ENCODE measurements at places on chromosomes 5 and 9.

DNA sequence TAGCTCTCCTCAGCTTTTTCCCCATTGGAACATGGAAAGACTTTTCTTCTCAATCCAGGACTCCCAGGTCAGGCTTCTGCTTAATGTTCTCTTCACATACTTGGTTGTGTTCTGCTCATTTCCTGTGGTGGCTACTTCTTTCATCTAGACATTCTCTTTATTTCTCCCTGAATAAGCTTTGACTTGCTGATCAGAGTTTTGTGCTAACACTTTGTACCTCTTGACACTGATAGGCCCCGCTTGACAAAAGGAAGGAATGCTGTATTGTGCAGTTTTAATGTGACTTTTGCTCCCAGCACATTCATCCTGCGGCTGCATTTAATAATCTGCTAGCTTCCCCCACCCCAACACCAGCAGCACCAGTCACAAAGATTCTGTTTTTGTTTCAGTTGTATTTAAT is 90.9 kb upstream of the MINAR2 start:
- no peak for DNase-seq

DNA sequence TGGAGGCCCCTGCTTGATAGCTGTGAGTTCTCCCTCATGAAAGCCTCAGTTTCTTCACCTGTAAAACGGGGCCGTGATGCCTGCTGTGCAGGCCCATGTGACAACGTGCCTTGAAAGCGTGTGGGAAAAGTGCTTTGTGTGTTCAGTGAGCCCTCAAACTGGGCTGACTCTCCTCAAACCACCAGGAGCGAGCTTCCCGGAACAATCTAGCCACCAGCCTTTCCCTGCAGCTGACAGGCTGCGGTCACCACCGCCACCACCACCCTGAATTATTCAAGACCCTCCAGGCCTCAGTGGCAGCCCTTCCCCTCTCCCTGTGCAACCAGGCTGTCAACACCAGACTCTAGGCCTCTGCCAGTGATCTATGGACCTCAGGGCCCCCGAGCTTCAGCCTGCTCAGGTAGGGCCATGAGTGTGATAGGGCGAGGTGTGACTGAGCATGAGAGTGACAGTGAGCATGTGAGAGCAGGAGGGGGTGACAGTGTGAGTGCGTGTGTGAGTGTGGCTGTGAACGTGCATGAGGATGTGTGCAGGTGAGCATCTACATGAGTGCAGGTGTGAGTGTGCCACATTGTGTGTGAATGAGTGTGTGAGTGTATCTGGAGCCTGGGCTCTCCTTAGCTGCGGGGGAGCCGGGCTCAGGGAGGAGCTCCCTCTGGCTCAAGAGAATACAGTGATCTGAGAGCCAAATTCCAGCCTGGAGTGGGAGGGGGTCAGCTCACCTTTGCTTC is 53.3 kb upstream of the PSD2 start:
- no peak for DNase-seq

GRCh38 chr5:158758675-158759074 is 341.0 kb downstream of the EBF1 start:
- no peak for DNase-seq

- no peak for DNase-seq
Observed at GRCh38 chr5:2701592-2701991, 49.9 kb downstream of the IRX2 start.

DNA sequence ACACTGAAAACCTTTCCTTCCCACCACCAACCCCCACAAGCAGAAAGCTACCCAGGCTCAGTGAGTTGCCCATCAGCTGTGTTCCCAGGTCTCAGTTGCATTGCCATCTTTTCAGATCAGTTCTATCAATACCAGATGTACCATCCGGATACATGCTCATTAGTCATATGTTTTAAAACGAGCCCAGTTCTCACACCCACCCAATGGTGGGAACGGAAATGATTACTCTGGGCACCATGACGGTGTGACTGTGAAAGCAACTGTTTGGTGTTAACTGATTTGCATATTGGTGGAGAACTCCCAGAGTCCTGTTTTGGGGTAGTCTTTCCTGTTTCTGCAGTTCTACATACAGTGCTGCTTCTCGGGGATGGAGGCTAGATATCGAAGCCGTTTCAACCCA is 212.3 kb downstream of the TRIM36 start:
- DNase-seq = no peak

DNA sequence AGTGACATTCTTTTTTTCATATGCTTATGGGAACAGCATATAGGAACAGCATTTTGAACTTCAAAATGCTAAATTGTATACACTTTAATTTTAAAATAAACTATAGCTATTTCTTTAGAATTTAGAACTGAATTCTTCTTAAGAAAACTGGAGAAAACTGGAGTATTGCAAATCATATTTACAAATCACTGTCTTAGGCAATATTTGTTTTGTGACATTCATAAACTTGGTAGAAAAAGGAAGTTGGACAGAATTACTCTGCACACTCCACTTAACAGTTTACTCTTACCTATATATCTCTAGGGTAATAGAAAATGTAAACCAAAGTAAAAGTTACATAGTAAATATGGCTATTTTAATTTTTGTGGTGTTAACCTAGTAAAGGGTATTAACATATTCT is 3.1 kb downstream of the DMRTA1 start:
- no peak for DNase-seq

DNA sequence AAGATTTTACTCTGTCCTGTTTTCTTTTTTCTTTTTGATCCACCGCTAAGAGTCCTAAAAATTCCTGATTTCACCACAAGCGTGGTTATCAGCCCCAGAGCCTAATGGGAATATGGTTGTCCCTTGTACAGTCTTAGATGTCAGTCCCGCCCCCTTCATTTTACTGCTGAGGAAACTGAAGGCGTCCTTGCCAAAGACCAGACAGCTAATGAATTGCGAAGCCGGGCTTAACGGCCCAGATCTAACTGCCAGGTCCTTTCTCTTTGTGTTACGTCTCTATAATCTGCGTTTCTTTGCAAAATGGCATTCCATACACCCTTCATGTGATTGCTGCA is 497 bp downstream of the NSA2 start:
- DNase-seq = no peak

- no peak for DNase-seq
Observed at GRCh38 chr5:135651156-135651555, 72.4 kb upstream of the CXCL14 start.

GRCh38 chr5:76831110-76831452 is 12.3 kb downstream of the F2RL1 start:
- DNase-seq = no peak

- DNase-seq = no peak
Observed at GRCh38 chr9:120663380-120663779, 50.9 kb downstream of the MEGF9 start.

- peak; percentile 20 for DNase-seq
Observed at GRCh38 chr5:179732918-179733771, 523 bp downstream of the MAML1 start.

DNA sequence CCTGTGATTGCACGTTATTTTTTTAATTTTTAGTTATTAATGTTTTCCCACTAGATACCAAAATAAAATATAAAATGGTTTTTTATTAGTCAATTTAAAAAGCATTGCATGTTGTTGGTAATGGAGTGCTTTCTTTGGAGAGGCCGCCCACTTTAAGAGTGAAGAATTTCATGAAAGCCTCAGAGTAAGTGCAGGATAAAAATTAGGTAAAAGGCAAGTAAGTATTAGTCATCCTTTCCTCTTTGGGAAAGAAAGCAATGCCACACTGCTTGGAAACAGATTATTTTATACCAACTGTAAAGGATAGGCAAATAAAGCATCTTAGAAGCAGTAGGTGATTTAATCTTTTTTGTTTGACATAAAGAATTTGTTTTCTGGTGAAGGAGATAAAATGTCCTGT is 62.9 kb downstream of the HSD17B4 start:
- no peak for DNase-seq

- no peak for DNase-seq
Observed at GRCh38 chr9:131672451-131672850, 67.4 kb downstream of the RAPGEF1 start.

DNA sequence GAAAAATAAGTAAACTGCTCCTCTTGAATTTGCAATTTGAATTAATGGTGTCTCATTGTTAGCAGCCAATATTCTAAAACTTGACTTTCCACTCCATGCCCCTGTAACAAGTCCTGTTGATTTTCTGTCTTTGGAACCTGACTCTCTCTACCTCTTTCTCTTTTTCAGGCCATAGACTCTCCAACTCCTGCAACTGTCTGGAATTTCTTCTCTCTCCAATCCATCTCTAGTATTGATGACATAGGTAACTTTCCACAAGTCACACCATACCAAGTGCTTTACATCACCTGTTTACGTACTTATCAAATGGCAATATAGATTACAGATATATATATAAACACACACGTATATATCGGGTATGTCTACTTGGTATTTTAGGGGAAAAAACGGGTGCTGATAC is 923 bp downstream of the C5orf34 start:
- DNase-seq = no peak

DNA sequence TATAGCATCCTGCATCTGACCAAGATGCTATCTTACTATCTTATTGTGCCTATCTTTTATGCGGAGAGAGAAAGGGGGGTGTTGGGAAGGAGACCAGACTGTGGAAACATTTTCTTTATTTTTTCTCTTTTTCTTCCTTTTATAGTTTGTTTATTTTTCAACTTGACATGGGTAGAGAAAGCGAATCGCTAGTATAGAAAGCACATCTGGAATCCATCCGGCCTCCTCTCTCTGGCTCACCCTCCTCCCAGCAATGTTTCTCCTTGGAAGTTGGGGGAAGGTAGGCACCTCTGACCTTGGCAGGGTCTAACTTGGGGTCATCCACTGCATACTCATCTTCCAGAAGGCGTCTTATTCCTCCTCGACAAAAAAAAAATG is 3.9 kb downstream of the S1PR3 start:
- no peak for DNase-seq

DNA sequence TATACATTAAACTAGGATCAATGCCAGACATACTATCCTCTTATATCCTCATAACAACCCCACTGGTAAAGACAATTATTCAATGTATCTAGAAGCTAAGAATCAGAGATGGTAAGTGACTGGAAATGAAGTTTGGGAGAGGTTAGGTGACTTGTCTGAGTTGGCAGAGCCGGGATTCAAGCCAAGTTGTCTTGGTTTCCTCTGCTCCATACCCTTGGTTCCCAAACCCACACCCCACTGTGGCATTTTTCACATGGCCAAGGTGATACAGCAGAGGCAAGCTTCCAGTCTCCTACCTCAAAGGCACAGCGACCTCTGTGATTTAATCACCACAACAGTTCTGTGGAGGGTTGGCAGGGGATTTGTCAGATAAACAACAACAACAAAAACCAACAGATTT is 34.7 kb upstream of the ADRB2 start:
- DNase-seq = no peak

DNA sequence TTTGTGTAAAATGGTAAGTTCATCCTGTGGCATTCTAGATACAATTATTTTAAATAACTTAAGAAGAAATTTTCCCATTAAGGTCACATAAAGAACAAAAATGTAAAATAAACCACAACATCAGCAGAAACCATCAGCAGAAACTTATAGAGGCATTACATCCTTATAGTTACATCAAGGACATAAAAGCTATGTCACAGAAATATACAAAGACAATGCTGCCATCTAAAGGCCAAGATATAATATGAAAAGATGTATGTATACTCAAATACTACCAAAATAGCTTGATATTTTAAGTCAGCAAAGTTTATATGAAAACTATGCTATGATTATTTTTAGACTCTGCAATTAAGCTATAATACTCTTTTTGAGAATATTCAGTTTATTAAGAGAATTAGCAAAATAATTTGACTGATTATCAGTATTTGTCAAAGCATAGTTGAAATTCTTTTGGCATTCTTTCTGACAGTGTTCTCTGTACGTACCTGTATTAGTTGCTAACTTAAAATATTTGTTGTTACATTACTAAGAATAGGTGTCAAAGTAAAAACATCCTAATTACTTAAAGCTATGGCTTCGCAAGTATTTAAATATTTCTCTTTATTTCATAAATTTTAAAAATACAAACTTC is 36.2 kb downstream of the FBXL17 start:
- no peak for DNase-seq

- peak; percentile 55 for DNase-seq
Observed at GRCh38 chr5:157222506-157223230, 42.0 kb downstream of the ITK start.

DNA sequence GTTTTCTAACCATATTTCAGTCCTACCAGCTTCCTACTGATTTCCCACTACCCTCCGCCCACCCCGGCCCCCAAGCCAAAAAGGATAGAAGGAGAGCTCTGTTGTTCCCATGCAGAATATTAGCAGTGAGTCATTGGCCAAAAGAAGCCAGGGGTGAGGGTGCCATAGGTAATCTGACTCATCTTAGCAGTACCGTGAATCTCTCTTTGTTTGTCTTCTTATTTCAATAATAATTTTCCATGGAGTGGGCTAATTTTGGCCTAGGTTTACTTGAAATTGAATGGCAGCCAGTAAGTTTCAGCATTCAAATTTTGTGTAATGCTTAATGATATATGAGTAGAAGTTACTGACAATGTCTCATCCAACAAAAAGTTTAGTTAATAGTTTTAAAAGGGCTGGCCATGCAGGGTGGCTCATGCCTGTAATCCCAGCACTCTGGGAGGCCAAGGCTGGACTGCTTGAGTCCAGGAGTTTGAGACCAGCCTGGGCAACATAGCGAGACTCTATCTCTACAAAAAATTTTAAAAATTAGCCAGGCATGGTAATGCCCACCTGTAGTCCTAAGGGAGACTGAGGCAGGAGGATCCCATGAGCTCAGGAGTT is 74.2 kb downstream of the C9orf152 start:
- DNase-seq = no peak

- no peak for DNase-seq
Observed at GRCh38 chr9:30970186-30970585, 1414.3 kb upstream of the ACO1 start.

- DNase-seq = peak; percentile 63
Observed at GRCh38 chr9:38088006-38088925, 19.2 kb upstream of the SHB start.

GRCh38 chr5:141863569-141864178 is 14.5 kb downstream of the PCDH1 start:
- no peak for DNase-seq

GRCh38 chr5:119522841-119523240 is 70.5 kb downstream of the HSD17B4 start:
- no peak for DNase-seq

GRCh38 chr9:33794560-33794959 is 801 bp upstream of the PRSS3 start:
- no peak for DNase-seq

DNA sequence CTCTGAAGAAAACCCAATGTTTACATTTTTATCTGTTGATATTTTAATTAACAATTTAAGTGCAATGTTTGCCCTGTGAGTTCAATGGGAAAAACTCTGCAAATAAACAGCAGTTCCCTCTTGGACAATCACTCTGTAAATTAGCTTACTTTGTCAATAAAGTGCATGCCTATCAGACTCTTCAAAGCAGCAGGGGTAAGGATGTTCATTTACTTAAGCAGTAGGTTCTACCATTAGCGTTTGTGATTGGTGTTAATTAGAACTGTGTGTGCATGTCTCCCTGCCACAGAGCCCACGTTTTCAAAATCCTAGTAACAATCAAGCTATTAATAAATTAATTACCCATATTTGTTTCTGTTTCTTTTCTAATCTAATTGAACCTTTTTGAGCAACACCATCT is 1921.6 kb upstream of the WWC1 start:
- DNase-seq = no peak

- DNase-seq = no peak
Observed at GRCh38 chr9:5719100-5719926, 90.4 kb downstream of the RIC1 start.

- DNase-seq = no peak
Observed at GRCh38 chr9:105103776-105104175, 140.7 kb upstream of the SLC44A1 start.

All from effector CD4-positive, alpha-beta T cell (primary cell).